ENCODE measurements at places on chromosomes 16 and 17.

GRCh38 chr17:69524854-69525253 lies 110.4 kb downstream of the MAP2K6 start:
- no peak for DNase-seq

GRCh38 chr17:77786740-77787505 lies 171.6 kb upstream of the TNRC6C start:
- no peak for DNase-seq

- no peak for DNase-seq
Observed at GRCh38 chr16:70692873-70693671, 7.2 kb upstream of the MTSS2 start.

DNA sequence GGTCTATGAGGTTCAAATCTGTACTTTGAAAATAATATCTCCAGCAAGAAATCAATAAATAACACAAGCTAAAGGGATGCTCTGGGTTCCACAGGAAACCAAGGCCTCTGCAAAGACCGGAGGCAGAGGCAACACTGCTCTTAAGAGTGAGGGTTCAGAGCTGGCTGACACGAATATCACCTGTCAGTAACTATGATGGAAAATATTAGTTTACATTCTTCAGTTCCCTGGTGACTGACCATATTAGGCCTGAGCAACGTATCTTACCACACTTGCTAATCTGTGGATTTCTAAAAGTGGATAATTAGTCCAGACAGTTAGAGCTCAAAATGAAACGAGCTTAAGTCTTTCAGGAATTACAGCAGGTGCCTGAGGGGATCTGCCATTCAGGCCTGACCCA lies 459.3 kb downstream of the HS3ST3B1 start:
- no peak for DNase-seq

GRCh38 chr17:63914471-63914870 lies 3.4 kb upstream of the CSHL1 start:
- no peak for DNase-seq

DNA sequence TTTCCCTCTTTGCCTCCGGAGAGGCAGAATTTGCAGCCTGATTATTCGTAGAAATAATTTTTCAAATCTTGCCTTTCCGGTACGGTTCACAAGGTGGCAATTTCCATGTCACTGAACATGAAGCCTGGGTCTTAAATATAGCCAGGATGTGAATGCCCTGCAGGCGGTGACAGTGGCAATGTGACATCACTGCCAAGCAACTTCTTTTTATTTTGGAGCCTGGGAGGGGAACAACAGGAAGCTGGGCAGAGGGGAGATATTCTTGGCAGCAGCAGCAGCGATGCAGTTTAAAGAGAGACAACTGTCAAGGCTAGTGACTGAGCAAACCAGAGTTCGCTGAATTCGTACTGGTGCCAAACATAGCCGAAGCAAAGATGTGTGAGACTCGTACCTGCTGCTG lies 171.1 kb downstream of the SNX29 start:
- no peak for DNase-seq

DNA sequence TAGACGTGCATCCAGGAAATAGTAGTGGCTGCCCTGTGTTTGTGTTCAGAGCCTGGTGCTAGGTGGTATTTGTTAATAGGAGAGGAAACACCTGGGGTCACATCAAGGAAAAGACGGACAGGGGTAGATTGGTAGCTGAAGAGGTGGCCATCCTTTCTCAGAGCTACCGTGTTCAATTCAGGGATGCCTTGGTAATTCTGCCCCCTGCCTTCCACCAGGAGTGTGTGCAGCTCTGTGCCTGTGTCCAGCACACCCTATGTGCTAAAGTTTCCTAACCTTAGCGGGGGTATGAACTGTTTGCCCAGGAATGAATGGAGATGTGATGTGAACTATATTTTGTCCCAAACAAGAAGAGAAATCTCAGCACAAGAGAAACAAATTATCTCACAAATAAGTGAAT lies 174.1 kb upstream of the MPHOSPH6 start:
- DNase-seq: no peak

DNA sequence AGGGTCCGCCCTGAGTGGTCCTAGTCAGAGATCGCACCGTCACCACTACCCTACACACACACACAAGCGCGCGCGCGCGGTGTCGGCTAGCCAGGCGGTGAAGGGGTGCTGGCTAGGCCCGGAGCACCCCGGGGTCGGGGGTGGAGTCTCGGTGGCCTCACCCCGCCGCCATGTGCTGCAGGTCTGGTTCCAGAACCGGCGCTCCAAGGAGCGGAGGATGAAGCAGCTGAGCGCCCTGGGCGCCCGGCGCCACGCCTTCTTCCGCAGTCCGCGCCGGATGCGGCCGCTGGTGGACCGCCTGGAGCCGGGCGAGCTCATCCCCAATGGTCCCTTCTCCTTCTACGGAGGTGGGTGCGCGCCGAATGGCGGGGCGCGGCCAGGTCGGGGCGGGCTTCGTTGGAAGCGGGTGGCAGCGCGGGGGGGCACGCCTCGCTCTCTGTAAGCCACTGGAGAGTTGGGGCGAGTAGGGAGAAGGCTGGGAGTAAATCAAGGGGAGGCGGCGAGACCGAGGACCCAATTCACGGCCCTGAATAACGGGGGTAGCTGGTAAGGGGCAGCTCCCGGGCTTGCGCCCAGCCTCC lies 4.8 kb downstream of the LHX1 start:
- no peak for DNase-seq

- no peak for DNase-seq
Observed at GRCh38 chr17:31378638-31379037, 12.8 kb upstream of the RAB11FIP4 start.

GRCh38 chr17:29574732-29575510 lies 6.4 kb downstream of the TP53I13 start:
- no peak for DNase-seq

DNA sequence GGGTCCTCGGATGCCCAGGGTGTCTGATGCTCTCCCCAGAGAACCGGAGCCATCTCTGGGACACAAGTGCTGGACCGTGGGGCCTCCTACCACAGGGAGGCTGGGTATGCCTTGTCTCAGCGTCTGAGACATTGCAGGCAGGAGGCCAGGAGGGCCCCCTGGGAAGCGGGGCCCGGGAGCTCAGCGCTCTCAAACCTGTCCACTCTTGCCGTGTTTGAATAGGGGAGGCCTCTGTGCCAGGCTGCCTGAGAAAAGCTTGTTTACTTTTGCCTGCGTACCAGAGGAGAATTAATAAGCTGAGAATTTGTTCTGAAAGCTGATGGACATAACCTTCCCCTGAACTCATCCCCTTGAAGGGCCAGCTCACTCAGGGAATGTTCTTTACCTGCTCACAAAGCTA lies 163.8 kb downstream of the NTN1 start:
- no peak for DNase-seq

DNA sequence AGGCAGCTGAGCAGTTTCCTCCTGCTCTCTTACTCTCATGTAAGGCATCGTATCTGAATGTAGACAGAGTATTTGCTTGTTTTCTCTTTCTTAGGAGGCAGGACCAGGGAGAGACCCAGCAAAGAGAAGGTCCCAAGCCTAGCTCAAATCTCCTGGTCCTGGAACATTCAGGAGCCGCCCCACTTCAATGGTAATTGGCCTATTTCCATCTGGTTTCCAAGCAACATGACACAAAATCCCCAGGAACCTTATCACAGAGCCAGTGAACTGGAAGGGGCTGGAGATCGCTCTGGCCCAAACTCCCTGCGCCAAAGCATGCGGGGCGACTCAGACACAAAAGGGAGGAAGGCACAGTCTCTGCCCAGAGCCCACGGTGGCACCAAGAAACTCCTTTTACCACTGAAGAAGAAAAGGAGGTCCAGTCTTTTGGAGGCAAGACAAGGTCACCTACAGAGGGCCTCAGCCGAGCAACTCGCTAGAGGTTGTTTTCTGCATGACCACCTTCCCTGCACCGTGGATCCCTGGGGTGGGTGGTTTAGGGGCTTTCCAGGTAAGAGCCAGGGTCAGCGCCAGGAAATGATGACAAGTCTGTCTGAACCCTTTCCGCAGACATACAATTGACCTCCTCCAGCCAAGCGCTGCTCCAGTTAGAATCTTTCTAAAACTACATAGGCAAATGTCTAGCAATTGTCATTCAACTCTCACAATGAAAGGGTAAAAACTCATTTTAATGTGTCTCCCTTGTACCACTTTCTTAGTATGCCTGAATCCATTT lies 394.7 kb downstream of the SOX9 start:
- peak; percentile 5 for DNase-seq

DNA sequence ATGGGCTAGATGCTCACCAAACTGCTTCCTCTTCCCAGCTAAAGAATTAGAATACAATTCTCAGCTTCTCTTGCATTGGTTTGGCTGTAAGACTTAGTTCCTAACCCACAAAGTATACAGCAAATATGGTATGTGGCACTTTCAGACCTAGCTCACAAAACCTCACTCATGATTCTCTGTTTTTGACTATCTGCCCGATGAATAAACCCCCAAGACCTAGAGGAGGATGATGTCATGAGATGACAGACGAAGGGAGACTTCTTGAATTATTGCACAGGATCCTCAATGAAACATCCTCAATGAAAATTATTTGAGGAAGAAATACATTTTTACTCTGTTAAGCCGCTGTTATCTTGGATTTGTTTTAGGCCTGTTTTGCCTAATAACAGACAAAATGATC lies 14.3 kb downstream of the CNOT1 start:
- no peak for DNase-seq

GRCh38 chr17:6352801-6353560 lies 81.9 kb downstream of the AIPL1 start:
- DNase-seq: peak; percentile 4

DNA sequence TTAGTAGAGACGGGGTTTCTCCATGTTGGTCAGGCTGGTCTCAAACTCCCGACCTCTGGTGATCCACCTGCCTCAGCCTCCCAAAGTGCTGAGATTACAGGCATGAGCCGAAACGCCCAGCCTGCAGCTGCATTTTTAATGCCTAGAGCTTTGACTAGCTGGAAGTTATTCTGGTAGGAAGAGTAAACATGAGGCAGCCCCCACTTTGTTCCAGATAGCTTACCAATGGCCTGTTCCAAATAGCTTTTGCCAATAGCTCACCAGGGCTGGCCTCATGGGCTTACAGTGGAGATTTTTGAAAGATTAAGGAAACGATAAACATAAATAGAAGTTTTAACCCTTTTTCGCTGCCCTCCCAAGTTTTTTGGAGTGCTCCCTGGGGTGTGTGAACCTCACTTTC lies 9.8 kb downstream of the TRPV2 start:
- DNase-seq: no peak
